HepG2 (cell line): ENCODE measurements at places on chromosomes 13 and 19.

DNA sequence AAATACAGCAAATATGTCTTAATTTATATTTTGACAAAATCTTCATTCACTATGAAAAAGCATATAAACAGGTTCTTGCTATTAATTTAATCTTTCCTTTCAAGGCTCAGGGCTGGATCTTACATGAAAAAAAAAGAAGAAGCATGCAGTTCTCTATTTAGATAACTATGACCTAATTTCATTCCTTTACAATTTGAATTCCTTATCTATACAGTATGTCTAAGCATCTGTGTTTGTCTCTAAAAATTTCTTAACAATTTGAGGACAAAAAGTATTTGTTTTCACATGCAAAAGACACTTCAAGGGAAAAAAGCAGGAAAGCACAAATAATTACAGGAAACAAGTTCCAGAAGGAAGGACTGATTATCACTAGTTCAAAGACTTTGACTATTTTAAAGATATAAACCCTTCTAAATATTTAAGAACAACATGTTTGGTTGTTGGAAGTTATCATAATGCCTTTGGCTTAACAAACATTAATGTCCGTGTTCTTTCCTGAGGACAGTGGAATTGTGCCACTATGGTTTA is 157.5 kb downstream of the TBC1D4 start:
- DNase-seq: no peak

DNA sequence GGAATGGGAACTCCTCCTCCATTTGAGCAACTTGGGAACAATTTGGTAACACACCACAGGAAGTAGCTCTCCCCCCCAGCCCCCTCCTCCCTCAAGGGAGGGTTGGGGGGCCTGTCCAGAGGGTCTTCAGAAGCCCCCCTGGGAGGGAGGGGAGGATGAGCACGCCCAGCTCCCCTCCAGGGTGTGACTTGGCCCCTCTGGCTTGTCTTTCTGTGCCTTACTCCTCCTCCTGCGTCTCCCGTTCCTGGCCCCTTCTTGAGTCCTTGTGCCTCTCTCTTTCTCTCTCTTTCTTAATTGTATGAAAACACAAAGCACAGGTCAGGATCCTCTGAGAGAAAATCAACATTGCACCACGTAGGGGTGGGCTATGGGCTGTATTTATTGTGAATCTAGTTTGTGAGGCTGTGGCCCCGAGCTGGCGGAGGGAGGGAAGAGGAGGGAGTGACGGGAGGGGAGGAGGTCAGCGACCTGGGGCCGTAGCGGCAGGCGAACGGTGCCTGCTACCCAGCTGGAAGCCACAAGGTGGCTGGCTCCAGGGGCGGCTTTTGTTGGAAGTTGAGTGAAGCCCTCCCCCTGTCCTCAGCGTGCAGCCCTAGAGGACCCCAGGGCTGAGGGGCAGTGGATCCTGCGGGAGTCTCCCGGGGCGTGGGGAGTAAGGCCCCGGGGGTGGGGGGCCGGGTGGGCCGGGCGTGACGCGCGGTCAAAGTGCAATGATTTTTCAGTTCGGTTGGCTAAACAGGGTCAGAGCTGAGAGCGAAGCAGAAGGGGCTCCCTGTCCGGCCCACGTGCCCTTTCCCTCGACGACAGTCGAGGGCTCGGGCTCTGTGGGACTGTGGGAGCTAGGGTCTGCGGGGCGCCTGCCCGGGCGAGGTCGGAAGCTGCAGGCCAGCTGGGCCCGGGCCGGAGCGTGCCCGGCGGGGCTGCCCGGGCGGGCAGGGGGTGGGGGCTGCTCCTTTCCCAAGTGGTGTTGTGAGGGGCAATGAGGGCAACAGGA is 6.4 kb downstream of the LYL1 start:
- DNase-seq: peak; percentile 67

DNA sequence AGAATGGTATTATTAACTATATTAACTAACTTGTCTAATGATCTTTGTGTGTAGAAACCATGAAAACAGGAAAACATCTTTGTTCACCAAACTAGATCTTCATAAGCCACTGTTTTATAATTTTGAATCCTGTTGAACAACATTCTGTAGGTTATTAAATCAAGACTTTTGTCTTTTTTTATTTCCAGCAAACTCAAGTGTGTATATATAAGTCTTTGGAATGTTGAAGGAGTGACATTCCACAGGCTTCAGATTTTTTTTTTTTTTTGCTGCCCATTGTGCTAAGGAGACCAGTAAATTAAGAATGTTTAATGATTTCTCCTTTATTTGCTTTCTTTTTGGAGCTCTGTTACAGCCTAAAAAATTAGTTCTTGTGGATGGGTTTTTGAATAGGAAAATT is 89.6 kb downstream of the LMO7 start:
- DNase-seq: no peak

GRCh38 chr19:55242517-55242916 is 14.0 kb upstream of the TMEM86B start:
- no peak for DNase-seq

GRCh38 chr19:806815-807421 is 9.7 kb downstream of the PTBP1 start:
- no peak for DNase-seq
